ENCODE measurements at places on chromosomes 7 and 10. TPM values are rescaled to one million over a fixed set of nuclear protein-coding genes. Genes with fewer than 3 reads are reported as not detected.
A peak's percentile ranks its signal among the peaks of the same experiment; 100 is the strongest.

GRCh38 chr7:94298943-94299342 lies 95.8 kb upstream of the COL1A2 start:
- H3K36me3 ChIP-seq = no peaks in the 10 kb centered on the region
- H3K27ac ChIP-seq = peak overlapping the region; percentile 92
- peaks cover 49% of the 10 kb centered on the region for H3K4me1 ChIP-seq

SYT15 gene
- total RNA-seq = under 0.01 TPM

- no peaks in the 10 kb centered on the region for H3K27me3 ChIP-seq
- H3K27ac ChIP-seq = peak overlapping the region; percentile 48
Measured at GRCh38 chr7:41931263-41931646, 228.4 kb upstream of the INHBA start.

GSAP gene
- 10.3 TPM for total RNA-seq

Measured in fibroblast of lung (primary cell).